Activated CD4-positive, alpha-beta T cell treated with anti-CD3 and anti-CD28 coated beads, Interleukin-2, amount 50 U/mL, for 4 hours (primary cell): ENCODE measurements at places on chromosomes 7 and 10.

DNA sequence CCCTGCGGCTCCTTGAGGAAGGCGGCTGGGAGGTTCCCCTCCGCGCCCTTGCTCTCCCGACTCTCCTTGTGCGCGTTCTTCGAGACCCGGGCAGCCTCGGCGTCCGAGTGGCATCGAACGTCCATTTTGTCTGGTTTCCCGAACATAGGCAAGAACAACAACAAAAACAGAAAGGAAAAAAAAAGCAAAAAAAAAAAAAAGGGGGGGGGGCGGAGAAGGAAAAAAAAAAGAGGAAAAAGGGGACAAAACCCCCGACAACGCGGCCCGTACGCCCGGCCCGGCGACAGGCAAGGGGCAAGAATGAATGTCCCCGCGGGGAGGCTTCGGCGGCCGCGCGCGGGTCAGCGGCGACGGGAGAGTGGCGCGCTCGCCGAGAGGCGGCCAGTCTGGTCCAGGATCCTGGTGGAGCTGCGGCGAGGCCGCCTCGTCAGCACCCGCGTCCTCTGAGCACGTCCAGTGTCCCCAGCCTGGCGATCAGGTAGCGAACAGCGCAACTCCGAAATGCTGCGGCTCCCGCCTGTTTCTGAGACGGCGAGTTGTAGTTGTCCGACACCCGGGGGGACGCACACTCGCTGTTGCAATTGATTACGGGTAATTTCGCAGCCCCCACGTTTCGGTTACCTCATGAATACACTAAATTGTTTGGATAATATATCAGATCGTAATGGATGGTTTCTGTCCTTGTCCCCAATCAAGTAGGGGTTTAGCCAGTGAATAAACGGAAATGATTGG is at the start of gene VAX1:
Gene VAX1, minus strand, starts transcription at position 360 of the 732 bp plus-strand sequence. Its CDS starts 214 bp downstream, at position 146.
- no peak for DNase-seq

- no peak for DNase-seq
Observed at GRCh38 chr7:149130572-149131198, 4.6 kb upstream of the ZNF425 start.

- no peak for DNase-seq
Observed at GRCh38 chr10:80472234-80473095, 18.4 kb downstream of the TSPAN14 start.

GRCh38 chr10:11578802-11579255 is 32.6 kb downstream of the USP6NL start:
- DNase-seq = peak; percentile 12

- no peak for DNase-seq
Observed at GRCh38 chr7:28228396-28228795, 47.8 kb upstream of the JAZF1 start.

DNA sequence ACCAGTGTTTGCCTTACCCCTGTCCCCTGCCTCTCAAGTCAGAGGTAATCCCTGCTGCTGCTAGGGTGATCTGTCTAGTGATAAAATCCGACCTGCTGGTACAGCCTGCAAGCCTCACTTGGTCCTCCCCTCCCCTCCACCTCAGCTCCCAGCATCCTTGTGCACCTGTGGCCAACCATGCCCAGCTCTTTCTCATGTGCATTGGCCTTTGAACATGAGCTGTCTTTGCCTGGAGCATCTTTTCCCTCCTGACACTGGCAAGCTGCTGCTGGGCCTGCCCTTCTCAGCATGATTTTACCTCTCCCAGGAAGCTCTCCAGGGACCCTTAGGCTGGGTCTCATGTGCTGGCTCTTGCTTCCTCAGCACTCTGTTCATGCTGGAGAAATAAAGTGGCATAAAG is 51.3 kb upstream of the CXCL12 start:
- DNase-seq = no peak

GRCh38 chr10:110600487-110601101 is 33.1 kb downstream of the SMC3 start:
- DNase-seq = peak; percentile 14

DNA sequence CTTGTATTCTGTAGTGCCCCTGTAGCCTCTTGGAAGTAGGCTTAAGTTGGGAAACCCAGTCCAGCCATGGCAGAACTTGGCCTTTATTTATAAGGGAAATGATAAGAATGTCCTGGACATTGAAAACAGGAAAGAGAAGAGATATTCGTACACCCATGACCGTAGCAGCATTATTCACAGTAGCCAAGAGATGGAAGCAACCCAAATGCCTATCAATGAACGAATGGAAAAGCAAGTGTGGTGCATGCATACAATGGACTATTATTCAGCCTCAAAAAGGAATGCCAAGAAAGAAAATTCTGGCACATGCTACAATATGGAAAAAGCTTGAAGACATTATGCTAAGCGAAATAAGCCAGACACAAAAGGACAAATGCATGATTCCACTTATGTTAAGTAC is 315.3 kb downstream of the CXCL12 start:
- no peak for DNase-seq

- no peak for DNase-seq
Observed at GRCh38 chr7:112481833-112482670, 1.3 kb downstream of the LSMEM1 start.

DNA sequence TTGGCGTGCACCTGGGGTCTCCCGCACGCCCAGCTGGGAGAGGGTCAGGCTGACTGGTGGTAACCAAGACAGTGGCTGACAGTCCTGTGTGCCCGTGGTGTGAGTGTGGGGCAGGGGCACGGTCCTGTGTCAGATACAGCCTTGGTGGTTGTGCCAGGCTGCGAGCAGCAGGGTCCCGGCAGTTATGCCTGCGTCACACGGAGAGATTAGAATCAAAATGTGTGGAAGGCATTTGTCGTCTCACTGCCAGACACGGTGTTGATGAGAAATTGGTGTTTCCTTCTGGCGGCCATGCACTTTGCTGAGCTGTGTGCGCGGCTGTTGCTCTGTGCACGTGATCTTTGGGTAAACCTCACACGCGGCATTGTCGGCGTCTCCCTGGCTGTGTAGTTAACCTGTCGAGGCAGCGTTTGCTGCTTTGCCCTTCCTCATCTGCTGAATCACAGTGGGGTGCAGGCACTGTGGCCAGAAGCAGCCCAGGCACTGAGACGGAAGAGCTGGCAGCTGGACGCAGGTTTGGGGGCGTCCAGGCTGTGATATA is 87.7 kb downstream of the NKX6-2 start:
- DNase-seq = no peak

- DNase-seq = no peak
Observed at GRCh38 chr7:104272767-104273384, 55.5 kb upstream of the LHFPL3 start.

DNA sequence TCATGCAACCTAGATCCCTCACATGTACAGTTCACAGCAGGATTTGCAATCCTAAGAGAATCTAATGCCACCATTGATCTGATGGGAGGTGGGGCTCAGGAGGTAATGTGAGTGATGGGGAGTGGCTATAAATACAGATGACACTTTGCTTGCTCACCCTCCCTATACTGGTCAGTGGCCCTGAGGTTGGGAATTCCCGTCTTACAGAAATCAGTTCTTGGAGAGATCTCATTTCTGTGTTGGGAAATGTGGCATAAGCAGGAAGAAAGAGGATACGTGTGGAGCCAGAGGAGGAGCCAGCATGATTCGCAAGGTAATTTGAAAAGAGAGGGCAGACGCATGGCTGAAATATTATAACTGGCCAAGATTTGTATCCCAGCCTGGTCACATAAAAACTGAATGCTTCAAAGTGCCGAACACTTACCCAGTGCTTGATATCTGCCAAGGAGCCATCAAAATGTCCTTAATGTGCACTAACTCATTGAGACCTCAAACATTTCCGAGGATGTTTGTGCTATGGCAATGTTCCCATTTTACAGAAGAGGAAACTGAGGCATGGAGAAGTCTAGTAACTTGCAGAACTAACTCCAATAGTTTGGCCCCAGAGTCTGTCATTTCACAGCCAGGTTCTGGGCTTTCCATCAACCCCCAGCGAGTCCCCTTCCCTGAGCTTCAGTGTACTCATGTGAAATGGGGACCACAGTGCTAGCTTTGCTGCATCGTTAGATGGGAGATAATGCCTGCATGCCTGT is 5.5 kb upstream of the IKZF1 start:
- no peak for DNase-seq
